ENCODE measurements at places on chromosomes 5 and 9.

DNA sequence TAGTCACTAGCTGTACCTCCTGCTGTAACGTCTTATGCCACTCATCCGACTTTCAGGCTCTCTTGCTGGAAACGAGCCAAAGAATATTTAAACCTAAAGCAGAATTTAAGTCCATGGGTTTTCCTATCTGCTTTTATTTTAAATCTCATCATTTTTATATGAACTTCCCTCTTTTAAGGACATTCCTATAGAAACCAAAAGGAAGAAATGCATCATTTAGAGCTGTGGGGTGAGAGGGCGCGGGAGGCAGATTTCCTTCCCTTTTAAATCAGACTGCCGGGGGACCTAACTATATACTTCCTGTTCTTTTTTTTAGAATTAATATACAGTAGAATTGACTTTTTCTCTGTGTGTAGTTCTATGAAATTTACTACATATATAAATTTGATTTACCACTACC, 468.8 kb downstream of the BNC2 start:
- DNase-seq: no peak

GRCh38 chr9:110429453-110429852, 91.8 kb upstream of the TXNDC8 start:
- no peak for DNase-seq

DNA sequence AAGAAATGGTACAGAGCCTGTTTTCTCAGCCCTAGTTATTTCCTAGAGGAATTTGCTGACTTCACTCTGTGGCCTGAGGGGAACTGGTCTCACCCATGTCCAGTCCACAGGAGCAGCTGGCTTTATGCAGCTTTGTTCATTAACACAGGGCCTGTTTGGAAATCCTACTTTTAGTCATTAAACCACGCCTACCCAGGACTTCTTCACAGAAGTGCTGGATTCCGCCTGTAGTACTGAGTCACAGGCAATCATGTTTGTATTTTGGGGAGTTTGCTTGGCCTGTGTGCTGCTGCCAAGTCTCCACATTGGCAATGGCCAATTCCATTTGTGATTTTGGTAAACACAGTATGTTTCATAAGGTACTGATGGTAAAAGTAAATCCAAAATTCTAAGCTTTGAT, 52.8 kb downstream of the CTNND2 start:
- DNase-seq: no peak

DNA sequence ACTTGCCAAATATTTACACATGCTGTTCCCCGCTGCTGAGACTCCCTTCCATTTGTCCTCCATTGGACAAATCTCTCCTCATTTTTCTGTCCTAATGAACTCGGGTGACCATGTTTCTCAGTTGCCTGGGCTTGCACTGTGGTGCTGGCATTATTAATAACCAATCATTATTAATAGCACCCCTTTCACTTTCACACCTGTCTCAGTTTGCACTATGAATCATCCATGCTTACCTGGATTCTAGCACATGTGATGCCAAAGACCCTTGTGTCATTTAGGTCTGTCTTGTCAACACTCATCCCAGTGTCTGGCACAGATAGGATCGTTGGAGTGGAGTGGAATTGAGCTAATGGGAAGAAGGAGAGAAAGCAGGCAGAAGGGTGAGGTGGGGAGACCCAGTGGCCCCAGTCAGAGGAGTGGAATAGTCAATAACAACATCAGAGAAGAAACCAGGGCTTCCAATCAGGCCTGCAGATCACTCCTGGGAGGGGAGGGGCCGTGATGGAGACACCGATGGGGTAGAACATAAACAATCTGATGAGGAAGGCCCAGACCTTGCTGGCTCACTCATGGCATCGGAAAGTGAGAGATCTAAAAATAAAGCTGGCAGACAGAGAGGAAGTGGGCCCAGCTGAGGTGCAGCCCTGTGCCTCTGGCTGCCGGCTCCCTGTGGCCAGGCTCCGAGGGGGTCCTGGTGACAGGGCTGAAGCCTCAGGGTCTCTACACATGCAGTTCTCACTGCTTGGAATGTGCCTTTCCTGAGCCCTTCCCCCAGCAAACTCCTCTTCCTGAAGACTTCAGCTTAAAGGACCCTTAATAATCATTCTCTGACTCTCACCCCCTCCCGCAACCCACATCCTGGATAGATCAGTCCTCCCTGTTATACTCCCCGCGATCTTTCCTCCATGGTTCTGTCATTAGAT, 33.5 kb upstream of the CRB2 start:
- peak; percentile 63 for DNase-seq

- DNase-seq: no peak
Measured at GRCh38 chr9:38039090-38039906, 29.7 kb downstream of the SHB start.

DNA sequence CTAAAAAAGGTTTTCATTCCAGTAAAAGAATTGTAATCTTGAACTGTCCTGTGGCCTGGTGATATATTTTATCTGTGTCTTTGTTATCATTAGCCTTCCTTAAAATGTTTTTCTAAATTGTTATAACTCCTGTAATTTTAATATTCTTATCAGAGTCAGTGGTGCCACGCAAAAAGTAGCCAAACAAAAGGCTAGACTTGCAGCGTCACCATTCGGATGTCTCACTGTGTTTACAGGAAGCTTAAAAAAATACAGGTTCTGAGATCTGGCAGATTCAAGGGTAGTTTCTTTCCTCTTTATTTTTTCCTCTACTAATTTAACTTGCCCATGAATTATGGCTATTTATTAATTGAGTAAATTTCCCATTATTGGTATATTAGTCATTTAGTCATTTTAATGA, 362.3 kb downstream of the MAT2B start:
- no peak for DNase-seq

GRCh38 chr9:21945606-21946005, 48.6 kb downstream of the CDKN2A start:
- no peak for DNase-seq

DNA sequence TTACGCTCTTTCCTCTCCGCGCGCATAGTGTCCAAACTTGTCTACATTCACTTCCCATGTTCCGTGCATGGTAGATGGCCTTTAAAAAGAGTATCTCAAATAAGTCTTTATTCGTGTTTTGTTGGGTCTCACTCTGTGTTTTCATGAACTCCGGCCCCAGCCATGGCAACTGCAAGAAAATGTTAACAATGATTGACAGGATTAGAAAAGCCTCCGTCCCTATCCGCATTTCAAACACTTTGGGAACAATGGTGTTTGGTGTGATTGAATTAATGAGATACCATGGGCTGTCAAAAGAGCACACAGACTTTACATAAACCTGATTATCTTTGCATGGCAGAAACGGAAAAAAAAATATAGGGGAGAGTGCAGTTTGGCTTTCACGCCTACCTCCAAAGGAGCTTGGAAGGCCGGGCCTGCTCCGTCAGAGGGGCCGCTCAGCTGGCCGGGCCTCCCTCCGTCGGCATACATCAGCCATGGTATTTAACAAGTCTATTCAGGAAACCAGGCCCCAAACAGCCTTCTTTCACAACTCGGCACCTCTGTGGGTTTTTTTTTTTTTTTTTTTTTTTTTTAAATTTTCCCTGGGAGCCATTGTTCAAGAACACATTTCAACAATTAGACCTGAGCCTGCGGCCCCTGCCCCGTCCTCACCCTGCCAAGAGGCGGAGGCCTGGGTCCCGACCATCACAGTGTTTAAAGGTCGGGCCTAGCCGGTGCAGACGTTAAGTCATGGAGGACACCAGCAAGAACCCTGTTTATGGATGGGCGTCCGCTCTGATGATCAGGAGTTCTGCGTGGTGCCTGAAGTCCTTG, 323.8 kb upstream of the IRX4 start:
- no peak for DNase-seq

DNA sequence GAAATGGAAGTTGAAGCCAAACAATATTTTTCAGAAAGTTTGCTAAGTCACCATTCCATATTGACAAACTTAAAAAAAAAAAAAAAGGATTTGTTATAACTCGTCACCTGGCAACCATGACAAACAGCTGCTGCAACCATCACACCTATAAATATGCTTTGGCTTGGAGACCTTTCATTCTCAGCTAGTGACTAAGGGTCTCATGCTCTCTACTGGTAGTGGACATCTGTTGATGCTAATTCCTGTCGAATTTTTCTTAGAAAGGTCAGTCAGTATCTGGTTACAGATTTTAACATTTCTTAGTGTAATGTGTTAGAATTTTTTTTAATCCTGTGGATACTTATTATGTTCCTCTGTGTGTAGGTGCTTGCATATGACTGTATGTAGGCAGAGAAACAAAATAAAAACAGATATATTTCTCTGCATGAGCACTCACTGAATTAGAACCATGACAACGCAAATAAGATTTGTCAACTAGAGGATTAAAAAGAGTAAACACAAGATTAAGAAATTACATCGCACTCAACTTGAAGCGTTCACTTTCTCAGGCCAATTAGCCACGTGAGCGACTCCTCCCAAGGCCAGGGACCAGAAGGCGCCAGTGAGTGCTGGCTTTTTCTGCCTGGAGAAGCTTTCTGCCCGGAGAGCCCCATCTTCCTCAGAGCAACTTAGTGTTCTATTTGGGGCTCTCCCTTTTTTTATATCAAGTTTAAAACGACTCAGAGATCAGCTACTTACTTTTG, 27.0 kb upstream of the ZNF622 start:
- no peak for DNase-seq

- no peak for DNase-seq
Measured at GRCh38 chr5:66739021-66739420, 142.8 kb downstream of the MAST4 start.

GRCh38 chr5:33937017-33937706, 976 bp downstream of the RXFP3 start:
- DNase-seq: no peak

GRCh38 chr9:33628865-33629410, 104.9 kb downstream of the ANKRD18B start:
- no peak for DNase-seq

DNA sequence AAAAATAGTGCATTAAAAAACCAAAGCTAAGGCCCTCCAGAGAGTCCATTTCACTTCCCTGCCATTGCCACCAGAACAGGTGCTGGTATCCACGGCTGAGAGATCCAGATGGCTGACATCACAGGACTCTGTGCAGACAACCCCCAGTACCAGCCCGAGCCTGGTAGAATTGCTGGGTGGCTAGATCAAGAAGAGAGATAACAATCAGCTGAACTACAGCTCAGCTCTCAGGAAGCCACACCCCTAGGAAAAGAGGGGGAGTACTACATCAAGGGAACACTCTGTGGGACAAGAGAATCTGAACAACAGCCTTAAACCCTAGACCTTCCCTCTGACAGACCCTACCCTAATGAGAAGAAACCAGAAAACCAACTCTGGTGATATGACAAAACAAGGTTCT, 73.8 kb upstream of the SLIT3 start:
- DNase-seq: no peak

GRCh38 chr5:77987331-77987730, 211.2 kb upstream of the TBCA start:
- DNase-seq: no peak

GRCh38 chr5:8827696-8828095, 718.2 kb downstream of the SEMA5A start:
- DNase-seq: no peak

- DNase-seq: no peak
Measured at GRCh38 chr9:88344013-88344412, 44.2 kb upstream of the SPIN1 start.

DNA sequence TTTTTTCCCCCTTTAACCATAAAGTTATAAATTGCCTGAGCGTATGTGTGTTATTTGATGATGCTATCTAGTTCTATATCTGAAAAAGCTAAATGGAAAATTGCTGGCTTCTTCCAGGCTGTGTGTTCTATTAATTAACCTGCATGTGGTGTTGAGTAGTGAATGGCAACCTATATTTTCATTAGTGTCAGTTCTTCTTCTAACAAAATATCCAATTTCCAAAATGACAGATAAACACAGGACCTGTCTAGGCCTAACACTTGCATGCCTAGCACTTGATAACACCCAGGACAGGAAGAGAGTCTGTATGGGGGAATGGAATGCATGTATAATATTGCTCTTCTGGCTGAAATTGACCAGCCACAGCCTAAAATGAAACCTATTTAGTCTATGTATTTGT, 91.7 kb downstream of the CD180 start:
- DNase-seq: no peak

DNA sequence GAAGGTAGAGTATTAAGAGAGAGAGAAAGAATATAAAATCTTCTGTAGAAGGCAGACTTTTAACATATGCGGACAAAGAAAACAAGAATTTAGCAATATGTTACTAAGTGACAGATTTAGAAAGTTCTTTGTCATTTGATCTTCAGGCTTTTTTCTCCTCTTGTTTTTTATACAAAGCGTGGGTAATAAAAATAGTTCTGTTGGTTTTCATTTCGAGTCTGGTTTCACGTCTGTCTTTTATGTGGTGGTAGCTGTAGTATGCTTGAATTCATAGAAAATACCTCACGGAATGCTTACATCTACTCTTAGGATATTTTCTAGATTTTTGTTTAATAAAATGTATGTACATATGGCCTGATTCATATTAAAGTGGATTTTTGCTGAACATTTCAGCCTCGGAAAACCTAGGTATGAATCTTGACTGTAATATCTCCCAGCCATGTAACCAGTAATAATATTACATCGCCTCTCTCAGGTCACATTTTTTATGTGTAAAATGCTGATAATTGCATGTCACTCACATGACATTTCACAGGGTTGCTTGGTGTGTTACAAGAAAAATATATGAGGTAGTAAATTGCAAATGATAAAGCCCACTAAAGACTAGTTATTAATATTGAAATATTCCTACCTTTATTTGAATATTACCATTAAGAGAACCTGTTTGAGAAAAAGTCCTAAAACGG, 72.5 kb upstream of the TAF11L2 start:
- no peak for DNase-seq

- no peak for DNase-seq
Measured at GRCh38 chr5:9363026-9363425, 182.8 kb downstream of the SEMA5A start.

GRCh38 chr5:128355961-128356360, 182.1 kb downstream of the FBN2 start:
- no peak for DNase-seq

DNA sequence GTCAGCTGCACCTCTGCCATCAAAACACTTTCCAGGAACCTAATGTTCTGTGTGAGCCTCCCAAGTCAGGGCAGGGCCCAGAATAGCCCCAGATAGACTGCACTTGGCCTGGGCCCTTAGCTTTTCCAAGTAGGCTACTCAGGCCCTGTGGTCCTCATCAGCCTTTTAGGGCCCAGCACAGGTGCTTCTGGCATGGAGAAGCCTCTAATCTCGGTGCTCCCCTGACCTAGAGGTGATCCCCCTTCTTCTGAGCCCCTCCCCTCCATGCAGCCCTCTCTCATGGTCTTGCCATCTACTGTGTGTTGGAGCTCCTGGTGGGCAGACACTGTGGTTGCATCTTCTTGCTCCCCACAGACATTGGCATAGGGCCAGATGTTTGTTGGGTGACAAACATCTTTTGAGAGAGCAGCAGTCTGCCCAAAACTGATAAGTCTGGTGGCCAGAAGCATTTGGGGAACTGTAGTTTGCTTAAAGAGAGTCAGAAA, 28.1 kb downstream of the FRMPD1 start:
- DNase-seq: no peak

DNA sequence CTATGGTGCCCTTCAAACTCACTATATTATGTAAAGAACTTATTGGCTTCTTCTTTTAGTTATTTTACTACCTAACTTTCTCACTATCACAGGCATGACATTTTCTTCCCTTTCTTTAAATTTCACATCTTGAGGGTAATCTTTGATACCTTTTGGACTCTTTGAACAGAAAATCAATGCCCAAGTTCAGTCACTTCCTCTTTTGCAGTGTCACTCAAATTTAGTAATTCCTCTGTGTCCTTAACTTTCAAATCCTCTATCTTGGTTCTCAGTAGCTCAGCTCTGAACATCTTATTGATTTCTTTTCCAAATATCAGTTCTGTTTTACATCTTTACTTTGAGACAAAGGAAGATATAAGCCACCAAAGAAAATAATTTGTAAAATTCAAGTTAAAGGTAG, 25.5 kb downstream of the CNTLN start:
- DNase-seq: no peak

- DNase-seq: no peak
Measured at GRCh38 chr9:121945281-121945680, 147.8 kb downstream of the TTLL11 start.

All from CD4-positive, alpha-beta T cell treated with Interleukin-4 for 4 hours (primary cell).